WTC11 (cell line): ENCODE measurements at places on chromosomes 1 and 21. TPM values are rescaled to one million over a fixed set of nuclear protein-coding genes. Genes with fewer than 3 reads are reported as not detected.

GRCh38 chr1:218462116-218462515, 117.0 kb downstream of the TGFB2 start:
- no peak for DNase-seq

GRCh38 chr1:157628773-157629172, 30.9 kb upstream of the FCRL4 start:
- no peak for DNase-seq

- DNase-seq, result no peak
Observed at GRCh38 chr1:154926201-154926600, 10.3 kb downstream of the PMVK start.

The XCL1 gene
- total RNA-seq, result 0.53 to 1.1 TPM (median 0.73 TPM) in 3 replicates

The MMEL1 gene
- 0.55 to 0.64 TPM in 2 of 3 replicates, not detected in the other for total RNA-seq
